ENCODE measurements at places on chromosomes 3 and 15.

- DNase-seq: no peak
These were observed 4.3 kb downstream of the GOLIM4 start for GRCh38 chr3:168091302-168091858.

DNA sequence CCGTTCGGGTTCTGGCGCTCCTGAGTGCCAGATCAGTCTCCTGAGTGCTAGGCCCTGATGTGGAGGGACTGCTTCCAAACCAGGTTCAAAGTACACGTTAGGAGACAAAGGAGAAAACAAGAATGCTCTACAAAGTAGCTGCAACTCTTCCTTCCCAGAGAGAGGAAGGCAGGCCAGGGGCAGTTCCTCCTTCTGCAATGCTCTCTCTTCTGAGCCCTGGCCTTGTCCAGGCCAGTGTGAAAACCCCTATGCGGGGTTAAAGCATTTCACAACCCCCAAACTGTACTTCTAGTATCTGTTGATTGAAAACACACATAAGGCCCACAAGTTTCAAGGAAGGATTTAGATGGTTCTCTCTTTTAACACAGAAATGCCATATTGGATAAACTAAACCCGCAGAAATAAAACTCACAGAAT is 9.7 kb upstream of the CALML4 start:
- peak; percentile 57 for DNase-seq

GRCh38 chr3:63687278-63688225 is 35.1 kb downstream of the SNTN start:
- no peak for DNase-seq

- DNase-seq: no peak
These were observed 51.5 kb downstream of the ZMAT3 start for GRCh38 chr3:179020112-179020511.

GRCh38 chr3:169105561-169105960 is 558.0 kb downstream of the MECOM start:
- DNase-seq: no peak

DNA sequence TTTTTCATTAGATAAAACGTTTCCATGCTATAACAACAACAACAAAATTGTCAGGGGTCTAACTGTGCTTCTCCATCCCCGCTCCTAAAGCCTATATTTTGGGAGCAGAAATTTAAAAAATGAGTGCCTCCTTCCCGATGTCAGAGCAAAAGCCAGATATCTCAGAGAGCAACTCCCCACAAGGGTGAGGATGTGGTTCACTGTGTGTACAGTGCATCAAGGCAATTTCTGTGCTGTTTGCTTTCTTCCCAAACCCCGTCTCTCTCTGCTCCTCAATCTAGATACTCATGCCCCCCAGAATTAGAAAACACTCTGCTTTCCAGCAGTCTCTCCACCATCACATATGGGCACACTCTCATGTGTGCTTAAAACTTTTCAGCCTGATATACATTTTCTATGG is 76.7 kb upstream of the MBNL1 start:
- no peak for DNase-seq

All from MV-4-11 (cell line).